ENCODE measurements at places on chromosomes 3 and 15.

- DNase-seq, result no peak
Observed at GRCh38 chr3:143208976-143209714, 89.6 kb downstream of the CHST2 start.

DNA sequence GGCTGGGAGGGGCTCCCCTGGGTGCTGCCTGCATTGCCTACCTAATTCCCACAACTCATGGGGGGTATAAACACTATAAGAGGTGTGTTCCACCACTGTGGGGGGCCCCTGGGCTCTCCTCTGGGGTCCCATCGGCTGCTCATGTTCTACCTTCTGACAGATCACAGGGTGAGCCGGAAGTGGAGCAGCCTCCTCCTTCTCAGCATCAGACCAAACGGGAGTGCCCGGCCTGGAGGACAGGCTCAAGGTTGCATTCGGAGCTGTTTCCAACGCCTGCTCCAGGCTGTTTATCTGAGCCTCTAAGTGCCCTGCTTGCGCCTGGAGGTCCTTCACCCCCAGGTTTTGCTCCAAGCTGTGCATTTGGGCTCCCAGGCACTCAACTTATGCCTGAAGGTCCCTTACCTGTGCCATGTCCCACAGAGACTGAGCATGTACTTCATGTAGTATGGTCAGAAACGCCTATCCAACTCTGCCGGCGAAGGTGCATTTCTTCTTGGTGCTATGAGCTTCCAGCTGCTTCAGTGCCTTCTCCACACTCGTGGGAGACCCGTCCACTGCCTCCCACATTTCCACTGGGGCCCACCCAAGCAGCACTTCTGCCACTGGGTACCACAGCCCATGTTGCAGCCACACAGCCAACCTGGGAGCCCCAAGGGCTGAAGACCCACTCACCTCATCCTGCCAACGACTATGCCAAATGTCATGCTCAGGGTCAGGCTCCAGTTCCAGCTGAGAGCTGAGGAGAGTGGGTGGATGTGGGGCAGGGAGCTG lies 232.1 kb downstream of the IGSF11 start:
- no peak for DNase-seq

DNA sequence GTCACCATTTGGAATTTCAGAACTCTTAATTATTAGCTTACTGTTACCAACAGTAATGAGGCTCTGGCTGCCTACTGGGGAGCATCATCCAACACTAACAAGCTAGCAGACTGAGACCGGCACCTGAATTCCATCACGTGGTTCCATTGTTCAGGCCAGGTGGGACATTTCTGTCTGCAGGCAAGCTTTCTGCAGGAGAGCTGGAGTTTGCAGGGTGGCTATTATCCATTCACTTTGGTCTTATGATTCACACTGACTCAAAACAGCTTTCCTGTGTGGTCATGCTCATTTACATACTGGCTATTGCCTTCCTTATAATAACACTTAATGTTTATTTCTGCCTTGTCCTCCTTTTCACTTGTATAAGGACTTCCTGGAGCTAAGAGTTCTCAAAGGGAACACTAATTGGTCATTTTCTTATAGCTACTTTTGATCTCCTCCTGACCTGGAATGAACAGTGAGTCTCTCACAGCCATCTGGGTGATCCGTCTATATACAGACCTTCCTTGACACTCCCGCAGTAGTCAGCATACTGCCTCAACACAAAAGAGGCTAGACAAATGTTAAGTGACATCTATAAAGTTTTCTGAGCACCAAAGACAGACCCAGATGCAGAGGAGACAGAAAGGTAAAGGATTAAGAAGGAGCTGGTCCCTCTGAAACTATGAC lies 695.4 kb downstream of the FHIT start:
- DNase-seq, result no peak

DNA sequence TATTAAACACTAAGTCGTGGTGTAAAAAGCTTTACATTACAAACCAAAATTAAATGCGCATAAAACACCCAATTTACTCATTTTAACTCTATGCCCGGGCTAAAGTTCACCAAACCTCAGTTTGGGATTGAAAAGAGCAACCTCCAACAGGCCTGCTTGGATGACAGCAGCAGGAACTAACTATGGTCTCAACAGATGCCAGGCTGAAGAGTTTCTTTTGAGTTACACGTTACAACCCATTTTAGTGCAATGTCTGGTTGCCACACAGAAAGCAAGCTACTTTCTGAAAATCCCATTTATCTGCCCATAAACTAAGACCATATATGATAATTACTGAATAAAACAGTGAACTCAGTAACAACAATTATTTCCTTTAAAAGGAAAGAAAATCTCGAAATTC lies 2.2 kb downstream of the SATB1 start:
- no peak for DNase-seq

DNA sequence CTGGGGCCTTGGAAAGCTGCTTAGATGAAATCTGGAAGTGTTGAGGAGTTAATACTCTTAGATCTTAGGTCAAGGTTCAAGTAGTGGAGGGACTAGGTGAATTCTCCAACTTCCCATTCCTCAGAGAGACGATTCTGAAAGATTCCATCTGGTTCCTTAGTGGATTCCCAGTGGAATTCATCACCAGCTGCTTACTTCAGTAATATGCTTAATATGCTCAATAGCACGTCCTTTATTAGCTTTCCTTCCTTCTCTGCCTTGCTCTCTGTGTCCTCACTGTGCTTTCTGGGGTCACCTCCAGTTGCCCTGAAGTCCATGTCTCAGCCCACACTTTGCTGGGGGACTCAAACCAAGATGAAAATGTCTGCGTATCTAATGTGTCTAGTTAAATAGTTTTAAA lies 31.0 kb downstream of the CEP63 start:
- DNase-seq, result no peak

- no peak for DNase-seq
Observed at GRCh38 chr3:21962456-21962855, 211.4 kb upstream of the ZNF385D start.

- DNase-seq, result no peak
Observed at GRCh38 chr3:196168808-196169391, 42.3 kb downstream of the ZDHHC19 start.

- peak; percentile 52 for DNase-seq
Observed at GRCh38 chr3:101813817-101814440, 34.9 kb downstream of the NXPE3 start.

DNA sequence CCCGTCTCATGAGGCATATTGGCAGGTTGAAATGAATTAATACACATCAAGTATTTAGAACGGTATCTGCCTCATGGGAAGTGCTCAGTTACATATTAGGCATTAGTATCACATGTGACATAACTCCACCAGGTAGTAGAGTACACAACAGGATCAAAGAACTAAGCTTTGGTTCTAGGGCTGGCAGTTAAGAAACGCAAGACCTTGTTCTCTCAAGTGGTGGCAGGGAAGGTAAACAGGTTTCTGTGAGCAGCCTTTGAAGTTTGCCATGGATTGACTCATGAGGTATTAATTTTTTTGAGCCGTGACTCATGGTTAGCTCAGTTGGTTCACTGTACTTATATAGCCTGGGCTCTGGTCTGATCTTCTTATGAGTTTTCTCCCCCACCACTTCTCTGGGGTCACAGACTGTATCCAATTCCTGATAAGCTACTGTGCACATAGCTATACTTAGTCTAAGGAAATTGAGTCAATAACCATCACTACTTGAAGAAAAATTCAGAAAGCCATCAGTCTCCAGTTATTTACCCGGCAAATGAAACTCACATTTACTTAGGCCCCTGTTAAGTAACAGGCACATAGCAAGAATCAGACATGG lies 155.6 kb upstream of the STT3B start:
- peak; percentile 78 for DNase-seq

DNA sequence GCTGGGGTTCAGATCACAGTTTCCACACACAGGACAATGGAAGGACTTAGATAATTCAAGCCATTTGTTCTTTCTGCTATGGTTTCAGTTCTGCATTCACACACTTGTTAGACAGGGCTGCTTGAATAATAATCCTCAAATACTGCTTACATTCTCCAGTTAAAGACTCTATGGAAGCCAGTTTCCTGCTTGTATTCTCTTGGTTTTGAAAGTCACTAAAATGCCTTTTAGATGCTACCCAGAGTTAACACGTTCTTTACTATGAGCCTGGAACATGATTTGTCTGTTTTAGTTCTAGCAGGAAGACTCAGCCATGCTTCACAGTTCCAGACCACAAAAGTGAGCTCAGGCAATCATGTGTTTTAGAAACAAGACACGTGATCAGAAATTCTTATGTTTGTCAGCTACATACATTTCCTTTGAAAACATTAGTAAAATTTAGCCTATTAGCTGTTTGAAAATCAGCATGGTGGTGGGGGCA lies 152.4 kb downstream of the LEKR1 start:
- peak; percentile 45 for DNase-seq

DNA sequence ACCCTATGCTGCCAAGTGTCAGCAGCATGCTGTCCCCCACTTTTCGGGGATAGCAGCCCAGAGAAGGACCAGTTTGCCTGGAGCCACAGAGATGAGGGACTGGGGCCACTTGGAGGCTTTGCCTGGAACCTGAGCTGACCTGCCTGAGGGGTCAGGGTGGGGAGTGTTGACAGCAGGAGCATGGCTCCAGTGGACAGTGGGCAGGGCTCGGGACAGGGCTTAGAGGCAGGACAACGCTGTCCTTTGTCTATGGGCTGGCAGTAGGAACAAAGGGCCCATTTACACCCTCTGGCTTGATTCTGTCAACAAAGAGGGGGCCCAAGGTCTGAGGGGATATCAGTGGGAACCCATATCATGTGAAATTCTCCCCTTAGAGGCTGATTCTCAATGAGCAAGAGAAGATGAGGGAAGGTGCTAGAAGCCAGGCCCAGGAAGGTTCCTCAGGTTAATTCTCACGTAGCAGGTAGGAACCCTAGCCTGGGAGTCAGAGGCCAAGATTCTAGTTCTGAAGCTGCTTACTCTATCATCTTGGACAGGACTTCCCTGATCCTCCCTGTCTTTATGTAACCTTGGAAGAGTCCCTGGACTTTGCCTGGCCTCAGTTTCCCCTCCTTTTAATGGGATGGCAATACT lies 29.7 kb upstream of the HHATL start:
- DNase-seq, result no peak

GRCh38 chr3:52710512-52710911 lies 4.6 kb downstream of the SPCS1 start:
- DNase-seq, result no peak

- no peak for DNase-seq
Observed at GRCh38 chr15:70618929-70619328, 144.4 kb downstream of the UACA start.

- DNase-seq, result no peak
Observed at GRCh38 chr3:138902171-138902570, 44.8 kb downstream of the FOXL2 start.

DNA sequence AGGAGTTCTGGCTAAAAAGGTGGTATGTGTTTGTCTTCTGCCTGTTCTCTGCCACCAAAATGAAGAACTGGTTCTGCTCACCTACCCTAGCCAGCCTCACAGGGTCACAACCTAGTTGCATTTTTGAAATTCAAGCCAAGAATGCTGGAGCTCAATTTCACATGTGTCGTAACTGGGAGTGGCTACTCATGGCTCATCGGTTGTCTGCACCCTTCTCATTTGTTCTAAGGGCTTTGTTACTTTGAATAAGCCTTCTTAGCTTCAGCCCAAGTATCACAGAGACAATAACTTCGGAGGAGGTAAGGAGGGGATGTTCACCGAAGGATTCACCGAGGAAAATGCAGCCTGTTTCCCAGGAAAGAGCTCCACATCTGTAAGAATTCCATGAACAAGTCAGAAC lies 134.3 kb upstream of the RARB start:
- DNase-seq, result no peak

DNA sequence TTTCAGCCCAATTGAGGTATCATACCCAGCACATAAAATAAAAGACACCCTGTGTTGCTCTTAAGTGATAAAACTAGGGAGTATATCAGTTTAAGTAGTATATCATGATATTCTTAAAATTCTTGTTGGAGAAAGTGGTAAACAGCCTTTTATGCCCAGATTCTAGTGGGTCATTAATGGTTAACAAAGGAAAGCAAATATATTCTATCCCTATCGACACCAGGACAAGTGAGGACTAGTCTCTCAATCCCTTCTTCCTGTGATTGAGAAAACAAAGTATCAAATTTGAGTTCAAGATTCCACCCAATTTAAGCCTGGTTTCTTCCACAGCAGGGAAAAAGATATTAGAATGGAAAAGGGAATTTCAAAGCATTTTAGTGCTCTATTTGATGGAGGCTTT lies 142.4 kb upstream of the IL12A start:
- DNase-seq, result no peak

DNA sequence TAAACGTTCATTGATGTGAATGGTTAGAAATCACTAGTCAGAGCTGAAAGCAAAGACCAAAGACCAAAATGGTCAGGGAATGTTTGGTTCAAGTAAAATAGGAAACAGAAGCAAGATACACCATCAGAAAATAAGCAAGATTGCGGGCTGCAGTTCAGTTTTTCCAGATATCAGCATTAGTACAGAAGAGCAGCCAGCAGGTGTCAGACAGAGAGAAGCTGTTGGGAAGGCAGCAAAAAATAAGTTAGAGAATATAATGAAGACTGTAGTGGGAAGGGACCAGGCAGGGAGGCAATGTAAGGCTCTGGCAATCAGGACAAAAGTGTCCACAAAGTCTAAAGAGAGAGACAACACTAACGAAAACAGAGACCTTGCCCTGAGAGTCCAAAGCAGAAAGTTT lies 639.4 kb upstream of the NAALADL2 start:
- no peak for DNase-seq

GRCh38 chr3:34957677-34958076 lies 681.6 kb upstream of the ARPP21 start:
- DNase-seq, result no peak

DNA sequence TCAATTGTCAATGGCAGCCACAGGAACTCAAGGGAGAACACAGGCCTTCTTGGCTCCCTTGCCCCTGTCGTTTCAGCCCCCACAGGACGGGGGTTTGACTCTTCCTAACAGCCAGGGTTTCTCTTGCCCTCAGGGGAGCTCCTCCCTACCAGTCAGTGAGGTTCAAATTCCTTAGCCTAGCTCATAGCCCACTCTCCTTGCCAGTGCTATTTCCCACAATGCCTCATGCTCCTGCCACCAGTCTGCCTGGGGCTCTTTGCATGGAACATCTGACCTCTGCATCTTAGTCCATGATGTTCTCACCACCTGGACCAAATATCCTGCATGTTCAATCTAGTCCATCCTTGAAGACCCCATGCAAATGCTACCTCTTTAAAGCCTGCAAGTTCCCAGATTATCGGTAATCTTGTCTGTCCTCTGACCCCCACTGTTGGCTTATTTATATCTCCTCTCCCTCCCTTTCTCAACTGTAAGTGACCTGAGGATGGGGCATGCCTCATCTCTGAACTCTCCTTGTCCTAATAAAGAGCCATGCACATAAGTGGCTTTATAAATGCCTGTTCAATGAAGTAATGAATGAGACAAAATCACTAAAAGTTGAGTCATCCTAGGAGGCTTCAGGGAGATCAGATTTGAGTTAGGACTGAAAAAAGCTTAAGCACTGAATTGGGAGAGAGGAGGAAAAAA lies 78.0 kb downstream of the MYO1E start:
- no peak for DNase-seq

- no peak for DNase-seq
Observed at GRCh38 chr15:65088643-65089021, 12.1 kb downstream of the KBTBD13 start.

GRCh38 chr3:113985541-113985940 lies 37.7 kb downstream of the ZDHHC23 start:
- DNase-seq, result no peak

- DNase-seq, result no peak
Observed at GRCh38 chr3:54198556-54198955, 76.2 kb downstream of the CACNA2D3 start.

GRCh38 chr3:172315401-172316091 lies 132.7 kb downstream of the GHSR start:
- peak; percentile 56 for DNase-seq

- DNase-seq, result no peak
Observed at GRCh38 chr3:16060358-16060852, 114.1 kb upstream of the GALNT15 start.

- no peak for DNase-seq
Observed at GRCh38 chr3:182045736-182046135, 334.0 kb downstream of the SOX2 start.
